ENCODE measurements at places on chromosomes 4 and X.

DNA sequence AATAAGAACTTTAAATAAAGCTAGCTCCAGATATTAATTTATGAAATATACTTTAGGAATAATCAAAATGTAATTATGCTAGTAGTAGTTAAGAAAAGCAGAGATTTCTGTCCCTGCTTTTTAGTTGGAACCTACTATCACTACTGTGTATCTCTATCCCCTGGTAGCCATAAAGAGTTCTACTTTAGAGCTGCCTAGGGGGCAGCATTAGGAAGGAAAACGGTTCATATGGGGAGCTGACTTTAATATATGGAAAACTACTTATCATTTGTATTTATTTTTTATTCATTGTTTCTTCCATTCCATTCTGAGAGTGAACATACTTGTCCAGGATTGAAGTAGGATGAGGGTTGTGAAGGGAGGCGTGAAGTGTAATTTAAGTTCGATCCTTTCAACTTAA, 40.9 kb downstream of the CPEB2 start:
- DNase-seq: no peak

GRCh38 chrX:153635788-153636668, 11.0 kb upstream of the DUSP9 start:
- no peak for DNase-seq

- no peak for DNase-seq
Measured at GRCh38 chr4:151324752-151325110, 674 bp downstream of the SH3D19 start.

DNA sequence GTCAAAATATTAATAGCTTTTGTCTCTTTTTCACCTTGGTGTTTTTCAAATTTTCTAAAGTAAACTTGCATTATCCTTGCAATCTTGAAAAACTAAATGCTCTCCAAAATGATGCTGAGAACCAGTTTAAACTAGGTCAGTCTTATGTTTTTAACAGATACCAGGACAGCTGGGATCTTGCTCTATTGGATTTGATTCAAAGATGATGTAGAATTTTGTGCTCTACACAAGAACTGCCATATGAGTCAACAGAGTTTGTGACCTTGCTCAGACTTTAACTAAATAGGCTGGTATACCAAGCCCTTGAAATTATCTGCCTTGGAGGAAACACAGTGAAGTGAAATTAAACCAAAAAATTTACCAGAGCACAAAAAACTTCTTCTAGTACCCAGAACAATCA, 991.1 kb downstream of the STPG2 start:
- DNase-seq: no peak

GRCh38 chr4:79650217-79650616, 242.2 kb upstream of the GK2 start:
- DNase-seq: no peak

DNA sequence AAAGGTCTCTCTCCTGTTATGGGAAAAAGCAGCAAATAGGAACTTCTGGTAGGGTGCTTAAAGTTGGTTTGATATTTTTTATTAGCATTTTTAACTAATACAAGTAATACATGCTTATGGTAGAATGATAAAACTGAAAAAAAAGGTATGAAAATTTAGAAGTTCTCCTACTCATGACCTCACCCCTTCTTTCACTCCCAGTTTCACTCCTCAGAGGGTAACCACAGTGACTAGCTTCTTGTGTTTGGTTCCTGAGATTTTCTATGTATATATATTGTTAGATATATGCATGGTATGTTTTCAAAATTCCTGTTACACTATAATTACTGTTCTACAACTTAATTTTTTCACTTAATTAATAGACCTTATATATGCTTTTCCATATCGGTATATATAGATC, 66.5 kb downstream of the AR start:
- no peak for DNase-seq

DNA sequence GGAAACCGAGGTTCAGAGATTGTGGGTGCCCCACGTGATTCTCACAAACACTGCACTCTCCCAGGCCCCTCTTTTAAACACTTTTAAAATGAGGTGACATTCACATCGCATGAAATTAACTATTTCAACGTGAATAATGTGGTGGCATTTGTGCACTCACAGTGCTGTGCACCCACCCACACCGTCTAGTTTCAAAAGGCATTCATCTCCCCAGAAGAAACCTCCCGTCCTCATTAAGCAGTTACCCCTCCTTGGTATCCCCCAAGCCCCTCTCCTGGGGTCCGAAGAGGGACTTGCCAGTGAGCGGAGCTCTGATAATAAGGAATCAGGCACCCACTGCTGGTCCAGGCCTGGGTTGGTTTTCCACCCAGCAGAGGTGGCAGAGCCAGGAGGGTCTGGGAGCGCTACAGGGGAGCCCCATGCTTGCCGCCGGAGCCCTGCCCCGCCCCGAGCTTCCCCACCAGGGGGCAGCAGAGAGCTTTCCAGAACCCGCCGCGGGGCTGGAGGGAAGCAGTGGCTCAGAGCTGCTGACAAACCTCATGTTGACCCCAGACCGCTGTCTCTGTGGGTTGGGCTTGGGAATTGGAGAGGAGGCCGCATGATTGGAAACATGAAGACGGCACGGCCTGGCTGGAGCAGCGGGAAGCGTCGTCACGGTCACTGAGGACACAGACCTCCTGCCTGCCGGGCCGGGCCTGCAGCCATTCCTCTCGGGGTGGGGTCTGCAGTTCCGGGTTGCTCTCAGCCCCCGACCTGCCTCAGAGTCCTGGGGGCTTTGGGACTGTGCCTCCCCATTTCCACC, 27.5 kb upstream of the HTRA3 start:
- DNase-seq: peak; percentile 78

GRCh38 chrX:70129816-70130215, 3.4 kb upstream of the IGBP1 start:
- no peak for DNase-seq

DNA sequence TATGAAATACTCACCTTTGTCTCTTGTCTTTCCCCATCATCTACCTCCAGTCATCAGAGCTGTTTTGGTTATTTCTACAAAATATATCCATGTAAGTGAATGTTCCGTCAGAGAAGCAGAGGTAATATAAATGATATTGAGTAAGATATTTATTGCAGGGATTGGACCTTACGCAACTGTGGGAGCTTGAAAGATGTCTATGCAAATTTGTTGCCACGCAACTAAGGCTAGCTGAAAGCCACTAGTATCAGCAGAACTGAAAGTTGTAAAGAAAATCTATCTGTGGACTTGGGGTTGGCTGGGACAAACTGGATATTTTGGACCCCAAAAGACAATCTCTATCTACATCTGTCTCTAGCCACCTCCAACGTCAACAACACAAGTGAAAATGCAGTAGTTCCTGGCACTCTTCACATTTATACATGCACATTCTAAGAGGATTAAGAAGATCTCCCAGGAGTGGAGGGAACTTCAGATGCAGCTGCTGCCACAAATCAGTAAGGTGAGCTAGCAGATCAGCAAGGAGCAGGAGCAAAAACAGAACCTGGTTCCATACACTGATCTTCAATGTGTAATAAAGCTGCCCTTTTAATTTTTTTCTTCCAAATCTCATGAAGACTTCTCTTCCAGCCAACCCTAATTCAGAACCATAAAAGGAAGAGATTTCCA, 8.5 kb upstream of the CCSER1 start:
- no peak for DNase-seq

DNA sequence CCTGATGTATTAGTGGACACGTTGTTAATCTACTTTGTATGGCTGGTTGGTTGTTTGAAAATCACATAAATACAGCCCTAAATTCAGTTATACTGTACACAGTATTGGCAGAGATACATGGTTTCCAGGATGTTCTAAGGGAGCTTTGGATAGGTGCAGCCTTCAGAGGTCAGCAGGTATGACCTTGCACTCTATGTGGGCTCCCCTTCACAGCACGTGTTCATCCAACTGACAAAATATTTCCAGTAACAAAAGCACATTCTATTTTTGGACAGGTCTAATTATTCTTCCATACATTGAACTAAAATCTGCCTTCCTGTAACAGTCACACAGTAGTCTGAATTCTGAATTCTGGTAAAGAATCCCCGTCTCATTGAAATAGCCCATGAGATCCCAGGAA, 92.8 kb upstream of the RAPGEF2 start:
- DNase-seq: no peak

- no peak for DNase-seq
Measured at GRCh38 chr4:121057466-121057922, 14.8 kb downstream of the NDNF start.

- no peak for DNase-seq
Measured at GRCh38 chr4:61273233-61273632, 73.1 kb downstream of the ADGRL3 start.

GRCh38 chrX:155105919-155106318, 34.6 kb downstream of the BRCC3 start:
- no peak for DNase-seq

DNA sequence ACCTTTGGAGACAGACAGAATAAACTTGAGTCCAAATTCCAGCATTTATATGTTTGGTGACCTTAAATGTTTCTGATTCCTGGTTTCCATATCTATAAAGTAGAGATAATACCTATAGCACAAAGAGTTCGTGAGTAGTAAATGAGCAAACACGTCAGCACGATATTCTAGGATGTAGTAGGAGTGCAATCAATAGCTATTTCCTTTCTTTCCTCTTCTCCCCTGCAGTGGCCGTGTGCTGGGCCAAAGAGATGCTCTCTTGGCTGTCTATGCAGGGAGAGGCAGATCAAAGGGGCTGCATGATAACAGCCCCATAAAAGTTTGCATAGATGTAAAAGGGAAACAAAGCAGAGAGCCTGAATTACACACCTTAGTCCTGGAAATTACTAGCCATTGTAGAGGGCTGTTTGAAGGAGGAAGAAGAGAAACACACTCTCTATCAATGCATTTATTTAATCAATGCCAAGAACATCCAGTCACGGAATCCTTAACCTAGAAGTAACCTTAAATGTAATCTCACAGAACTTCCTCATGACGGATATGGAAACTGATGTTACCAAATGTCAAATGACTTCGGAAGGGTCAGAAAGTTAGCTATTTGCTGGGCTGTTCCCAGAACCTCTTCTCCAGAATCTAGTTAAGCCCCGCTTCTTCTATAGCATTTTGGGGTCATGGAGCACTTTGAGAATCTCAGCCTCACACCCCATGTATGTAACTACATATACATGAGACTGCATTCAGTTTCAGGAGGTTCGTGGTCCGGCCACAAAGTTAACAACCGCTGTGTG, 35.5 kb upstream of the PLAC8 start:
- no peak for DNase-seq

DNA sequence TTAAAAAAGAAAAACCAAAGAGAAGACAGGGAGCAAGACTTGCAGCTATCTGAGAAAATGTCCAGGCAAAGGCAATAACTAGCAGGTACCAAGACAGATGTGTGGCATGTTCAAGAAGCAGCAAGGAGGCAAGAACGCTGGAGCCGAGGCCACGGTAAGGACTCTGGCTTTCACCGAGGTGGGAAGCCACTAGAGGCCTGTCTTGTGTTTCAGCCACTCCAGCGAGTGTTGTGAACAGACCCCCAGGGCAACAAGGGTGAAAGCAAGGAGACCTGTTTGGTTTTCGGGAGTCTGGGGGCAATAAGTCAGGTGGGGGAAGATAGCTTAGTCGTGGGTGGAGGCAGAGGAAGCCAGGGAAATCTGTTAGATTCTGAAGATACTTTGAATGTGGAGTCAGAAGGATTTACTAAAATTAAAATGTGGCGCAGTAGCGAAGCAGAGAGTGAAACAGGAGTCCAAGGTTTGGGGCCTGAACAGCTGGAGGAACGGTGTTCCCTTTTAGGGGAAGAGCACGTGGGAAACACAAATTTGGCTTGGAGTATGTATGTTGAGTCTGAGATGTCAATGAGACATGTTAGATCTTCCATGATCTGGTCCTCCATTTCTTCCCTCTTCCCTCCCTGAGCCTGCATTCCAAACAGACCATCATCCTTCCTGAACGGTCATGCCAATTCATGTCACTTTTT, 3.1 kb downstream of the WDR1 start:
- DNase-seq: no peak

- no peak for DNase-seq
Measured at GRCh38 chr4:15482842-15483241, 13.2 kb downstream of the CC2D2A start.

DNA sequence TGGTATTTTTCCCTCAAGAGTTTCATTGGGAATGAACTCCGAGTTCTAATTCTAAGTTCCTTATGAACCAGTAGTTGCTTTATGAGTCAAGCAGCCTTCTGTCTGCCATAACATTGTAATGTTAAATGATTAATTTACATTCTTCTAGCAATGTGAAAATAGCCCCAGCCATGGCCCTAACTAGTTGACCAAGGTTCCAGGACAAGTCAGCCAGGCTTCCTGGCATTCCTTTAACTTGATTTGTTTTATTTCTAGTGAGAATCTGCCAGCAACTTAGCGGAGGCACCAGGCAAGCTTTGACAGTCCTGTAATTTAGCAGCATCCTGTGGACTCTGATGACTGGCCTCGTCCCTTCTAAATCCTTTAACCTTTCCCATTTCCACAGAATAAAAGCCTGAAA, 69.0 kb downstream of the GLRA2 start:
- DNase-seq: no peak

GRCh38 chrX:115112411-115112810, 76.8 kb upstream of the RBMXL3 start:
- DNase-seq: no peak

Measured in stimulated activated CD8-positive, alpha-beta memory T cell treated with anti-CD3 and anti-CD28 coated beads, Interleukin-4, amount 100 ng/mL, for 4 hours (primary cell).